Activated CD8-positive, alpha-beta memory T cell treated with anti-CD3 and anti-CD28 coated beads, Interleukin-2, amount 10 ng/mL, durations not matched to agents 7 days and 5 days (primary cell): ENCODE measurements at places on chromosomes 4 and X.

- no peaks in the 10 kb centered on the region for H3K36me3 ChIP-seq
- no peak overlapping the region for H3K4me3 ChIP-seq
These were observed 19.2 kb upstream of the BRS3 start for GRCh38 chrX:136468391-136469103.

GRCh38 chr4:184755278-184755677 lies 21.4 kb upstream of the CENPU start:
- peaks cover 20% of the 10 kb centered on the region for H3K36me3 ChIP-seq
- no peak overlapping the region for H3K4me3 ChIP-seq
- DNase-seq, result no peak
- peaks cover 3% of the 10 kb centered on the region for H3K4me1 ChIP-seq
- no peaks in the 10 kb centered on the region for H3K27me3 ChIP-seq

DNA sequence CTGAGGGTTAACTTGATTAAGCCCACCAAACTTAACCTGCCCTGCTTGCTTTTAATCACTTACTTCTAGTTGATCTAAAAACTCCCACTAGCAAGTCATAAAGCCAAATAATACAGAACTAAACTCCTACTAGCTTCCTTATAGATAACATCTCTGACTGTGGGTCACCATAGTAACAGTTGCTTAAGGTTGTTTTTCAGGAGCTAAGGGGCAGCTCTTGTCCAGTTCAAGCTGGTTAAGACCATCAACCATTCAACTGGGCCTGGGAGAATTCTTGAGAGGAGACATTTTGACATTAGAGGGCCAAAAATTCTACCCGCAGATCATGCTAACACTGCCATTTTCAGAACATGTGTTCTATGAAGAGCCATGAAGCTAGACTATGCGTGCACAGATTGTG lies 67.0 kb downstream of the UCHL1 start:
- H3K27ac ChIP-seq, result no peak overlapping the region
- no peaks in the 10 kb centered on the region for H3K36me3 ChIP-seq
- no peaks in the 10 kb centered on the region for H3K4me1 ChIP-seq

DNA sequence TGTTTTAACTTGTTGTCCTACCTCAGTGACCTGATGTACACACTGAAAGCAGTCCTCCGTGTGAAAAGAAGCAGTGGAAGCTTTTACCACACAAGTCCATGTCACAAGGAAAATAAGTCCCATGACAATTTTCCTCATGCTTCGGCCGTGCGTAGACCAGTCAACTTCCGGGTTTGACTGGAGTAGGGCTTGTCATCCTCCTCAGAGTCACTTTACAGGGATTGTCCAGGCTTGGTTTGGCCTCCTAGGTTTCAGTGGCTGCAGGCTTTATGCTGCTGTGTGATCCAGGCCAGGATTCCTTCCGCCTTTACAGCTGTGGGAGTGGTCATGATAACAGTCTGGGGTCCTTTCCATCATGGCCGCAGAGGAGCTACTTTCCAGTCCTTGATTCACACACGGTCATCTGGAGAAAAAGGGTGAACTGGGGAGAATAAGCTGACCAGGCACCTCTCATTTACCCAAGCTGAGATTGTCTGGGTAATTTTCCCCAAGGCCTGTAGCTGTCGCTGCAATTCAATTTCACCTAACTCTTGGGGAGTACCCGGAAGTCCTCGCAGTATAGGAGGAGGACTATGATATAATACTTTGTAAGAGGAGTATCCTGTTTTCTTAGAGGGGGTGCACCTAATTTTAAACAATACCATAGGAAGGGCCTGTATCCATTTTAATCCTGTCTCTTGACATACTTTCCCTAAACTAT lies 206.1 kb upstream of the KLF8 start:
- H3K36me3 ChIP-seq, result no peaks in the 10 kb centered on the region
- DNase-seq, result no peak
- no peak overlapping the region for H3K4me3 ChIP-seq
- no peak overlapping the region for H3K27ac ChIP-seq
- H3K4me1 ChIP-seq, result no peaks in the 10 kb centered on the region

DNA sequence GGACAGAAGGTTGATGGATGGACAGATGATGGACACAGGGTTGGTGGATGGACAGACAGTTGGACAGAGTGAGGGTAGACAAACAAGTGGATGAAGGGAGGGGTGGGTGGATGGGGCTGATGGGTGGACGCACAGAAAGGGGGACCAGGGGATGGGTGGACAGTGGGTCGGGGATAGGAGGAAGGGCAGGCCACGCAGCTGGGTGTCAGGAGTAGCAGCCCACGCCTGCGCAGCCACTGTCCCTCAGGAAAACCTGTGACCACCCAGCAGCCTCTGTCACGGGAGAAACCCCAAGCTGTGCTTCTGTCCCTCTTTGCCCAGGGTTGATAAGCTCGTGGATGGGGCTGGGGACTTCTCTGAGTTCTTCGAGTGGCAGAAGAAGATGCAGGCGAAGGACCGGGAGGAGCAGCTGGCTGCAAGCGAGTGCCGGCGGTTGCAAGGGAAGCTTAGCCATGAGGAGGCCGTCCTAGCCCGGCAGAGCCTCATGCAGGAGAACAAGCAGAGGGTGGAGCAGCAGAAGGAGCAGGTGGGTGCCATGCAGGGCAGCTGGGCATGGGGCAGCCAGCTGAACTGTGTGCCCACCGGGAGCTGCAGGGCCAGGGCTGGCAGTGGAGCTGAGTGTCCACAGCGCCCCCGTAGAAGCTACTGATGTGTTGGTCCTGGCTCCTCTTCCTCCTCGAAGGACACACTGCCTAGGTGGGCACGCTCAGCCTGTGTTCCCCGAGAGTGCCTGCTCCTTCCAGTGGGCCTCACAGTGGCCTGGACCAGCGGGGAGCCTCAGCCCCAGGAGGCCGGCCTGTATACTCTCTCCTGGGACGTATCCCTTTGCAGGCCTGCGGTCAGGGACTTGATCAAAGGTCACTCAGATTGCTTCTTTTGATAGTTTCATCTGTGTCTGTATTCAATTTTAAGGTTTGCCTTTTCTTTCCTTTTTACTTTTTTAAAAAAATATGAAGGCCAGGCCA lies 16.8 kb upstream of the RNF4 start:
- no peak overlapping the region for H3K27ac ChIP-seq
- no peaks in the 10 kb centered on the region for H3K27me3 ChIP-seq
- H3K36me3 ChIP-seq, result no peaks in the 10 kb centered on the region
- no peaks in the 10 kb centered on the region for H3K4me1 ChIP-seq
- no peak for DNase-seq

- H3K27me3 ChIP-seq, result peaks cover 12% of the 10 kb centered on the region
- peaks cover 3% of the 10 kb centered on the region for H3K4me1 ChIP-seq
- H3K36me3 ChIP-seq, result no peaks in the 10 kb centered on the region
- no peak overlapping the region for H3K27ac ChIP-seq
- H3K4me3 ChIP-seq, result no peak overlapping the region
These were observed 64.0 kb upstream of the DDIT4L start for GRCh38 chr4:100254237-100254636.

DNA sequence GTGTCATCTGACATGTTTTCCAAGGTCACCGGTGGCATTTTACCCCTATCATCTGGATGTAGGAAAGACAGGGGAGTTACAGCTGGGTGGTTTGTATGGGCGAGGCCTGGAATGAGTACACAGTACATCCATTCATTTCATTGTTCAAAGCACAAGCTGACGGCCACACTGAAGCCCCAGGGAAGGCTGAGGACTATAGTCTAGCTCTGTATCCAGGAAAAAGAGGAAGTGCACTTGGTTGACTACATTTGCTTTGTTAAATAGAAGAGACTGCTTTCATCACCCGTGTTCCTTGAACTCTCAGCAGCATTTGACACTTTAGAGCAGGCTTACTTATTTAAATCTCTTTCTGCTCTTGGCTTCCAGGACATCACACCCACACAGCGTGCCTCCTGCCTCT lies 1041.0 kb upstream of the TENM3 start:
- no peaks in the 10 kb centered on the region for H3K27me3 ChIP-seq
- no peak overlapping the region for H3K27ac ChIP-seq

DNA sequence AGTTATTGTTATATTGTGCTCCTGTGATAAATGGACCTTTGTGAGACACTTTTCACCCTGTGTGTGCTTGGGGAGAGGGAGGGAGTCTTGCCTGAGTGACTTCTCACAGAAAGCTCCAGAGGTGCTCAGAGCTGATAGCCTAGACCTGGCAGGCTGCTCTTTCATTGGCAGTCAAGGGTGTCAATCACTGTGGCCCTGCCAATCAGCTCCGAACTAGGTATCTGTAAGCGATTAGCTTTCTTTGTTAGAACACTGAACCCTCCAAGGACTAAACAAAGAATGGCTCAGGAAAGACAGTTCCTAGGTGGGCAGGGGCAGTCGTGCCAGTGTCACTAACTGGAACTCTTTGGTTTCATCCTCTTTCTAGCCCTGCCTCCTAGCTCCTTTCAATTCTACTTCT lies 2.7 kb upstream of the NALF2 start:
- H3K27ac ChIP-seq, result no peak overlapping the region
- peaks cover 3% of the 10 kb centered on the region for H3K4me1 ChIP-seq
- DNase-seq, result no peak
- peaks cover 11% of the 10 kb centered on the region for H3K27me3 ChIP-seq
- no peak overlapping the region for H3K4me3 ChIP-seq

- H3K4me1 ChIP-seq, result peaks cover 2% of the 10 kb centered on the region
- no peaks in the 10 kb centered on the region for H3K36me3 ChIP-seq
- H3K27ac ChIP-seq, result no peak overlapping the region
- H3K4me3 ChIP-seq, result no peak overlapping the region
- peaks cover 24% of the 10 kb centered on the region for H3K27me3 ChIP-seq
These were observed 381.2 kb downstream of the RAPGEF2 start for GRCh38 chr4:159483782-159484741.

- no peak overlapping the region for H3K4me3 ChIP-seq
- H3K27ac ChIP-seq, result no peak overlapping the region
- H3K4me1 ChIP-seq, result peaks cover 23% of the 10 kb centered on the region
- no peaks in the 10 kb centered on the region for H3K27me3 ChIP-seq
- peak; percentile 56 for DNase-seq
These were observed 47.8 kb downstream of the APLN start for GRCh38 chrX:129606918-129607317.

- DNase-seq, result no peak
- H3K27me3 ChIP-seq, result peaks cover 45% of the 10 kb centered on the region
- H3K4me3 ChIP-seq, result peak overlapping the region; percentile 29
These were observed 631 bp downstream of the EVC start for GRCh38 chr4:5711479-5712184.

- H3K36me3 ChIP-seq, result no peaks in the 10 kb centered on the region
- H3K4me3 ChIP-seq, result no peak overlapping the region
- no peaks in the 10 kb centered on the region for H3K4me1 ChIP-seq
These were observed 73.6 kb downstream of the ZNF330 start for GRCh38 chr4:141294306-141294705.

DNA sequence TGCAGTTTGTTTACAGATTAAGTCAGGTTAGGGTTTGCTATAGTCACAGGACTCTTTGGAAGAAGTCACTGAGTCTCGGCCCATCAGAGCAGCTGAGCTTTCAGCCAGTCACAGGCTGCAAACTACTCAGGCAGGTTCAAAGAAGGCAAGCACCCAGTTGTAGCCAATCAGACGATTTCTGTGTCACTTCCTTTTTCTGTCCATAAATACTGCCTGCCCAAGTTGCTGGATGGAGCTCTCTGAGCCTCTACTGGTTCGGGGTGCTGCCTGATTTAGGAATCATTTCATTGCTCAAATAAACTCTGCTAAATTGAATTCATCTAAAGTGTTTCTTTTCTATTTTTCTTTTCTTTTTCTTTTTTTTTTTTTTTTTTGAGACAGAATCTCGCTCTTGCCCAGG lies 7.3 kb upstream of the SH3BP2 start:
- peaks cover 9% of the 10 kb centered on the region for H3K36me3 ChIP-seq
- no peak overlapping the region for H3K27ac ChIP-seq
- H3K4me3 ChIP-seq, result no peak overlapping the region
- DNase-seq, result no peak

GRCh38 chr4:126735294-126736132 lies 897.2 kb upstream of the INTU start:
- no peak overlapping the region for H3K4me3 ChIP-seq
- H3K36me3 ChIP-seq, result no peaks in the 10 kb centered on the region
- H3K27me3 ChIP-seq, result no peaks in the 10 kb centered on the region
- DNase-seq, result no peak
- H3K4me1 ChIP-seq, result no peaks in the 10 kb centered on the region
- H3K27ac ChIP-seq, result no peak overlapping the region

GRCh38 chr4:106607558-106607957 lies 239.0 kb upstream of the GIMD1 start:
- H3K4me3 ChIP-seq, result no peak overlapping the region
- H3K4me1 ChIP-seq, result no peaks in the 10 kb centered on the region
- no peaks in the 10 kb centered on the region for H3K36me3 ChIP-seq
- no peaks in the 10 kb centered on the region for H3K27me3 ChIP-seq
- H3K27ac ChIP-seq, result no peak overlapping the region
